ENCODE measurements at places on chromosomes 1 and 21.

DNA sequence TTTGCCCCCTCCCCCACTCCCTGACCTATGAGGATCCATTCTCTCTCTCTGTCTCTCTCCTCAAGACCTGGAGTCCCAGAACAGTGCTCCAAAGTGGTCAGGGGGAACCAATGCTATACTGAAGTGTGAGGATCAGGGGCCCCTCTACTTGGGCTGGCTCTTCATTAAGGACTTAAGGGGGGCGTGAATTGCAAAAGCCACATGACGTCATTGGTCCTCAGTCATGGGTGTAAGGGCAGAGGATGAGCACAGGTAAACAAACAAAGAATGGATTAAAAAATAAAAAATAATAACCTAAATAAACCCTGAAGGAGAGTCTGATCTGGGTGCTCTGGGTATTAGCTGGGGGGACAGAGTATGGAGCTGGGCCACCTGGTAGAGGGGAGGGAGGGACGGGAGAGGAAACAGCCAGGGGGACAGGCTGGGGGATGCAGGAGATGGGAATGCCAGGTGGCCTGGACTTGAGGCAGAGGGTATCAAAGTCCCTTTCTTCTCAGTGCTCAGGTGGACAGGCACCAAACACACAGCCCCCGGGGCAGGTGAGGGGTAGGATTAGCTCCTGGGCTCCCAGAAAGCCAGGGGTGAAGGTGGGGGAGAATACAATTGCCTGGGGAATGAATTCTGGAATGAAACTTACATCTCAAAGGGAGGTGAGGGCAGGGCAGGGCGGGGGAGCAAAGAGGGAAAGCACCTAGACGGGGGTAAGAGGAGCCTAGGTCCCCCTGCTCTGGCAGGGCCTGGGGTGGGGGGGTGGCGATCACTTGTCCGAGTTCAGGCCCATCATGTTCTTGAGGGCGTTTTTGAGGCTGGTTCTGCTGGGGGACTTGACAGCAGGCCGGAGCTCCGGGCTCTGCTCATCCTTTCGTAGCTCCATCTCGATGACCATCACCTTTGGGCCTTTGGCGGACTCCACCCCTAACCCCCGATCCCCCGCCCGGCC lies 4.6 kb downstream of the MPZ start:
- no peak for DNase-seq

DNA sequence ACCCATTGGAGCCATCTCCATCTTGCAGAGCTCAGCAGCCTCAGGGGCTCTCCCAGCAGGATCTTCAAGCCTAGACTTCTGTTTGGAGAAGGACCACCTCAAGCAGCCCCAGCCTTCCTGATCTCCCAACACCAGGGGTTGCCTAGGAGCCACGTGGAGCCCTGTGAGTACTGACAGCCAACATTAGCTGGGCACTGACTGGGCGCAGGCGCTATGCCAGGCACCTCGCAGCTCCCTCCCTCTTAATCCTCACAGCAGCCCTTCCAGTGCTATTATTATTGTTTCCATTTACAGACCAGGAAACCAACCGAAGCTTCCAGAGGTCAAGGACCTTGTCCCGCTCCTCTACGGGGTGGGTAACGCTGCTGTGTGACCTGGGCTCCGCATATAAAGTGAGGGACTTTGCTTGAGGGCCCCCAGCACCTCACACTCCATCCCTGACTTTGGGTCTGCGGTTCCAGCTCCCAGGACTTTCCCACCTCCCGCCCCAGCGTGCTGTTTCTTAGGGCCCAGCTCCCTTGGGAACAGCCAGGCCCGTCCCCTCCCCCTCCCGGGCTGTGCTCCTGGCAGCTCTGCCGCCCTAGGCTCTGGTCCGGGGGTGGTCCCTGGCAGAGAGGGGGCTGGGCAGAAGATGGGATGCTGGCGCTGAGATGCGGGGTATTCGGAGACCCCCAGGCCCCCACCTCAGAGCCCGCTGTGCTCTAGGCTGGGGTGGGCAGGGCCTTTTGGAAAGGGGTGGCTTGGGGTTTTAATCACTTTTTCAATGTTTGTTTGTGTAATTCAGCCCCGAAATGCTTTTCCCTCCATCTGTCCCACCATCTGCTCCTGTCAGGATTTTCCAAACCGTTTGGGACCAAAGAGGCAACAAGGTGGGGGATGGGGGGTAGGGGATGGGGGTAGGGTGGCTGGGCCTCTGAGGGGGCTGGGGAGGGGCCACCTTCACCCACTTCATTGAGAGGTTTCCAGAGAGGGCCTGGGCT lies 4.1 kb upstream of the HPCA start:
- peak; percentile 47 for DNase-seq

DNA sequence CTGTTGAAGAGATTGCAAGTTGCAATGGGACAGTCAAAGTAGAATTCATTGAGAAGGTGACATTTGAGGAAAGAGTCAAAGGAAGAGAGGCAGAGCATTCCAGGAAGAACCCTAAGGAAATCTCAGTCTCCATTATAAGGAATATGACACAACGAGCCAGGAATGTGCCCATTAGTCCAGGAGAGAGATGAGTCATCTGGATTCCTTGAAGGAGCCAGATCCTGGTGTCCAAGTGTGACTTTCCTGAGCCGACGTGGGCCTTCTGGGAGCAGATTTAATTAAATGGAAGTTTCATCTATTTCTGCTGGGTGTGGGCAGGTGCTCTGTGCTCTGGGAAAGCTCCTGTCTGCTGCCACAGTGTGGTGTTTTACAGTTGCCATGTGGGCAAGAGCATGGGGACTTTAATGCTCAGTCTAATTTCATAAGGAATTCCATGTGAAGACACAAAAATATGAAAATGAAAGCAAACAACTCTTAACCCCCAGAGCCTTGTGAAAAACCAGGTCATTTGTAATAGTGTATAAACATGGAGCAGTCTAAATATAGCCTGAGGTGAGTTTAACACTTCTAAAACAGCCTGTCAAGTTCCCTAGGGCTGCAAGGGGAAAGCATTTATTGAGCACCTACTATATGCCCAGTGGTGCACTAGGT lies 111.4 kb upstream of the ARTN start:
- DNase-seq, result no peak

GRCh38 chr1:186967656-186968394 lies 139.1 kb downstream of the PLA2G4A start:
- DNase-seq, result no peak

DNA sequence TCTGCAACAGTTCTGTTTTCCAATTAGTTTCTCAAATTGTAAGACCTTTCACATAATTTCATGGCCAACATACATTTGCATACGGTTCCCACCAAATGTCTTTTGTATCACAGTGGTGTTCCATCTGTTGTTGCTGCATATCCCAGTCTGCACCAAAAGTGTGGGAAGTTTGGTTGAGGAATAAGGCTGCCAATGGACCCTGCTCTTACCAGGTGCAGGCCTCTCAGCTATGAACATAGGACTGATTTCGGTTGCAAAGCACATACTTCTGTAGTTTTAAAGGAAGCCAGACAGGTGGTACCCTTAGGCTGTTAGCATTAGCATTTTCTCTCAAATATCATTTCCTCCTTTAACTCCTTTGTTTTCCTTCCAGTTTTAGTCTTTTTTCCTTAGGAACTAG lies 33.8 kb downstream of the ADGRL4 start:
- DNase-seq, result no peak

DNA sequence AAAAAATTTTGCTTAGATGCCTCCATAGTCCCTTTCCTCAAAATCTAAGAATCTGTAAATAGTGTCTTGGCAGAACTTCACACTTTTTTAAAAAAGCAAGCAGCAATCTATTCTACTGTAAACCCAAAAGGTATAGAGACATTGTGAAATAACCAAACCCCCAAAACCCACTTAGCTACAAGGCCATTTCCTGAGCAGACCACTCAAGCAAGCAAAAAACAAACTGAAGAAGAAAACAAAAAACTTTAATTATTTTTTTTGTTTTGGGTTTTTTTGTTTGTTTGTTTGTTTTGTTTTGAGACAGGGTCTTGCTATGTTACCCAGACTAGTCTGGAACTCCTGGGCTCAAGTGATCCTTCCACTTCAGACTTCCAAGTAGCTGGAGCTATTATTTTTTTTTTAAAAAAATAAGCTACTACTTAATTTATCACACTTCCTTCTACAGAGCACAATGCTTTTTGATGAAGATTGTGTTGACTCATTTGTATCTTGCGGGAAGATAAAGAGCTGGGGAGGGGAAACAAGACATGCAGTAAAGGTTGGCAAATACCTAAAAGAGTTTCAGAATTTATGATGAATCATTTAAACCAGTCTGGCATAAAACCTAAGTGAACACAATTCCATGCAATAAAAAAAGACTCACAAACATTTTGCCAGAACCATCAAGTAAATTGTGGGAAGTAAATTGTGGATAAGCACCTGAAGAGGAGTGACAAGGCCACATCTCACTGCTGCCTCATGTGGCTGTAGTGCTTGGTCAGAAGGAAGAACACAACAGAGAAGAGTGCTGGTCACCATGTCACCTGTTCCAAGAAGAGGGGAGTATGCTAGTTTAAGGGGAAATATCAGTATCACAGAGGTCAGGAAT lies 2.7 kb upstream of the PTPN22 start:
- DNase-seq, result no peak

DNA sequence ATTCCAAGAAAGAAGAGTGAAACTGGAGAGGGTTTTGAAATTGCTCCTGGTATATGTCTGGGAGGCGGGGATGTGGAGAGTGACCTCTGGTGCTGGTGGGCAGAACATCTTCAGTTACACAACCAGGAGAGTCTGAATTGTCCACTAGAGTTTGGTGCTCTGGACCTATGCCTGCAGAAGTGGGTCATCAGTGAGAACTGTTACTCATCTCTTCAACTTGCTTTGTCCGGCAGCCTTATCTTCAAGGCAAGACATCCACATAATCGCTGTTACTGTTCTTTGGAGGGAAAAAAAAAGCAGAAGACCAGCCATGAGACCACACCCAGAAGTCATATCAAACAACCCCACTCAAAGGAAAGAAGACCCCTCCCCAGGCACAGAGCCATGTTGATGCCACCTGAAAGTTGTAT lies 14.9 kb downstream of the SH2D1B start:
- no peak for DNase-seq

- peak; percentile 91 for DNase-seq
Observed at GRCh38 chr1:155091071-155092051, 12.7 kb downstream of the EFNA3 start.

GRCh38 chr1:29450591-29450990 lies 214.3 kb downstream of the PTPRU start:
- DNase-seq, result no peak

DNA sequence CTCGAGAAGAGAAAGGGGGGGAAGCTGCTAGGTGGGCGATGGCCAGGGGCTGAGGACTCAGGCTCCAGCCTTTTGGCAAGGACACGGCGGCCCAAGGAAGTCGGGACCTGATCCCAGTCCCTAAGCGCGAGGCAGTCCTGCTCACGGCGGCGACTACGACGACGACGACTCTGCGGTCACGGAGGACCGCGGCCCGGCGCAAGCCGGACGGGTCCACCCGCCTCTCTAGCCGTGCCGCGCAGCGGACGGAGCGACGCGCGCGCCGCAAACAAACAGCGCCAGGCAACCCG lies 401 bp downstream of the WNT9A start:
- no peak for DNase-seq

DNA sequence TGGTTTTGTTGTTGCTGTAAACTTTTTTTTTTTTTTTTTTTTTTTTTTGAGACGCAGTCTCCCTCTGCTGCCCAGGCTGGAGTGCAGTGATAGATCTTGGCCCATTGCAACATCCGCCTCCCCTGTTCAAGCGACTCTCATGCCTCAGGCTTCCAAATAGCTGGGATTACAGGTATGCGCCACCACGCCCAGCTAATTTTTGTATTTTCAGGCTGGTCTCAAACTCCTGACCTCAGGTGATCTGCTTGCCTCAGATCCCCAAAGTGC lies 78.9 kb upstream of the SLC45A1 start:
- DNase-seq, result no peak

DNA sequence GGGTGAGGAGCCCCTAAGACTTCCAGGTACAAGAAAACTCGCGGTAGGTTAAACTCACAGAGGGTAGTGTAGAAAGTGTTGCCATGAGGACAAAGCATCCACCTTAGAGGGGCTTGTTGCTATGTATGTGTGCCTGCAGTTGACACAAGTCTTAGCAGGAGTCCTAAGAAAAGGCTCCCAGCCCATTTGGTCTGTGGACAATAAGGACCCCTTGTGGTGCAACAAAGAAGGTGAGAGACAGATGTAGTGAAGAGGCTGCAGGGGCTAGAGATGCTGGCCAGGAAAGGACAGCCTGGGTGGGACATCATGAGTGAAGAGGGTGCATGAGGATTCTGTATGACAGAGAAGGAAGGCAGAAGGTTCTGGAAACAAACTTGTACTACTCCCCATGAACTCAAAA lies 36.3 kb upstream of the IL10 start:
- peak; percentile 33 for DNase-seq

DNA sequence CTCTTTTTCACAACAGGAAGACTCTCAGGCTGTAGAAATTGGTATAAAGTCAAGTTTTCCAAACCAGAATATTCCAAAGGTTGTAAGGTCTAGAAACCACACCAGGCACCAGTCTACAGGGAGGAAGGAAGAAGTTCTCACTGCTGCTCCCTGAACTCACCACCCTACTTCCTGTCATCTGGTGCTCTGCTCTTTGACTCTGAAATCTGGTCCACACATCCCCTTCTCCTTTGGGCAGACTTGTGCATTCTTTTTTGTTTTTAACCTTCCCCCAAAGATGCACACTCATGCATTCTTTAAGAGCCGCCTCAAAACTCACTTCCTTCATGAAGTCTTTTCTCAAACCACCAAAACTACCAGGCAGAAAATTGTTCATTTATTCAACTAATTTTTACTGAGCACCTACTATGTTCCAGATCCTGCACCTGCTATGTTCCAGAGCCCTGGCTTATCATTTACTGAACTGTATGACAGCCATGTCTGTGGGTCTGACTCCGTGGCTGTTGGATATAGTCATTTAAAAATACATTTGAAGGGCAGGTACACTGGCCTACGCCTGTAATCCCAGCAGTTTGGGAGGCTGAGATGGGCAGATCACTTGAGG lies 30.1 kb upstream of the EPS15 start:
- no peak for DNase-seq

DNA sequence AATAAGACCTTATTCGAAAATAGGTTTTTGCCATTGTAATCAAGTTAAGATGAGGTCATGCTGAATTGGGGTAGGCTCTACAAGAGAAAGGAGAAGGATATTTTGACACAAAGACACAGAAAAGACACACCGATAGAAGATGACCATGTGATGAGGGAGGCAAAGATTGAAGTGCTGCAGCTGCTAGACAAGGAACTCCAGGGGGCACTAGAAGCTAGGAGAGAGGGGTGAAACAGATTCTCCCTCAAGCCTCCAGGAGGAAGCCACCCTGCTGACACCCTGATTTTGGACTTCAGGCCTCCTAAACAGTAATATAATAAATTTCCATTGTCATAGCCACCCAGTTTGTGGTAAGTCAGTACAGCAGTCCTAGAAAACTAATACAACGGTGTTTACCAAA lies 506.8 kb upstream of the CAMK1G start:
- DNase-seq, result peak; percentile 36

DNA sequence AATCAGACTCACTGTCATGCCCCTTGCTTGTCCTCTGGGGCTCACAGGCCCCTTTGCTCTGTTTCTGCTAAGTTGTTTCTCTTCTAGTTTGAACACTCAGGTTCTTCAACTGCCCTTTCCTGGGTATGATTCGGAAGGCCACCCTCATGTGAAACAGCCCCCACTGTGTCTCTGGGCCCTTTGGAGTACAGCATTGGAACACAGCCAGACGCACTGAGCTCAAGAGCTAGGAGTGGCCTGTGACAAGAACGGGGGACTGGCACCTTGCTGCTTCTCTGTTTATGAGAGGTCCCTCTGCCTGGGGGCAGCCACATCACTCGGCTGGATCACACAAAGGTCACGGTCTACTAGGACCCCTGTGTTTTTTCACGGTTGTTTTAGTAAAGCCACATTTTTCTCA lies 114.4 kb upstream of the ZC3H12A start:
- no peak for DNase-seq

GRCh38 chr1:9699361-9699760 lies 47.8 kb downstream of the PIK3CD start:
- no peak for DNase-seq

- peak; percentile 34 for DNase-seq
Observed at GRCh38 chr1:197469620-197470210, 201.7 kb downstream of the CRB1 start.
